ENCODE measurements at places on chromosomes 16 and 17.

- no peak for DNase-seq
These were observed 221.5 kb upstream of the FOXF1 start for GRCh38 chr16:86288716-86289294.

- DNase-seq, result peak; percentile 91
These were observed 8.5 kb downstream of the TUBG1 start for GRCh38 chr17:42617956-42618431.

GRCh38 chr16:84583995-84584394, 33.9 kb downstream of the COTL1 start:
- no peak for DNase-seq

- no peak for DNase-seq
These were observed 381.9 kb upstream of the CCL2 start for GRCh38 chr17:33873201-33873617.

DNA sequence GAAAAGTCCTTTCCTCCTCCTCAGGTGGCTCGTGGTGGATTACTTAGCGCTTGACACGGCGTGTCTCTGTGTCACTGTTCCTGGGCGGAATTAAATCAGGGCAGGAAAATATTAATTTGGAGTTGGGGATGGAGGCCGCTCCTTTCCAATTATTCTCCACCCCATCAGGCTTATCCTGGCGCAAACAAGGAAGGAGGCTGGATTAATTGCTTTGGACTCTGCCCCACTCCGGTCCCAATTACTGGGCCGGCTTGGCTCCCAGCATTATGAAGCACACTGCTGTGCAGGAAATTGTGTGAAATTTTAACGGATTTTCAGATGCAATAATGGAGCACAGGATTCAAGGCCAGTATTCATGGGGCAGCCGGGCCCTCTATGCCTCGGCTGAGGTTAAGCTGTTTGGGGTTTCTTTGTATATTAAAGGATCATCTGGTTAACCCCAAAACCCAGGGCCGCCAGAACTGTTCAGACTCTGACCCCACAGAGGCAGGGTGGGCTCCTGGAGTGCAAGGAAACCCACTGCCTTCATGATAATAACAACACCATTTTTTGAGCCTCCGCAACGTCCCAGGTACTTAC, 87.8 kb downstream of the MRM1 start:
- no peak for DNase-seq

- DNase-seq, result no peak
These were observed 124.8 kb downstream of the ABCC1 start for GRCh38 chr16:16073891-16074881.

GRCh38 chr17:69443138-69443537, 28.6 kb downstream of the MAP2K6 start:
- no peak for DNase-seq

- no peak for DNase-seq
These were observed 16.8 kb downstream of the LASP1 start for GRCh38 chr17:38886643-38887010.

DNA sequence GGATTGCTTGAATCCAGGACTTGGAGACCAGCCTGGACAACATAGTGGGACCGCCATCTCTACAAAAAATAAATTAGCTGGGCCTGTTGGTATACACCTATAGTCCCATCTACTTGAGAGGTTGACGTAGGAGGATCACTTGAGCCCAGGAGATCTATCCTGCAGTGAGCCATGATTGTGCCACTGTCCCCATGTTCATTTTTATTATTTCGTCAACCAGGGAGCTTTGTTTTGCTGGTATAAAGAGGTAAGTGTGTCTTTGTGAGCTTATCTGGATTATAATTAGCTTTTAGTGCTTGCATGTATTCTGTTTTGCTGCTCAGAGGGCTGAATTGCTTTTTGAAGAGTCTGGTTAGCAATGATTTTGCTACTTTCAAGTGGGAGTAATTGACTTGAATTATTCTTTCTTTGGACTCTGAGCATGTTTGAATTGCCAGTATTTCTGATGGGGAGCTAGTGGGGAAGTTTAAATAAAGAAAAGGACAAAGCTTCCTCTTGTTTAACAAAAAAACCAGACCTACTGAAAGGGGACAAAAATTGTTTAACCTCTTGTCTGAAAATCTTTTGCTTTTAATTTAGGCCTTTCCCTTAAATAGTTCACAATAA, 31.6 kb upstream of the BCAS3 start:
- DNase-seq, result no peak

GRCh38 chr16:3148256-3149192, 13.7 kb downstream of the ZNF213 start:
- no peak for DNase-seq

GRCh38 chr16:66486773-66487579, 59.9 kb downstream of the BEAN1 start:
- DNase-seq, result no peak

GRCh38 chr16:4888428-4889135, 41.3 kb downstream of the UBN1 start:
- no peak for DNase-seq

DNA sequence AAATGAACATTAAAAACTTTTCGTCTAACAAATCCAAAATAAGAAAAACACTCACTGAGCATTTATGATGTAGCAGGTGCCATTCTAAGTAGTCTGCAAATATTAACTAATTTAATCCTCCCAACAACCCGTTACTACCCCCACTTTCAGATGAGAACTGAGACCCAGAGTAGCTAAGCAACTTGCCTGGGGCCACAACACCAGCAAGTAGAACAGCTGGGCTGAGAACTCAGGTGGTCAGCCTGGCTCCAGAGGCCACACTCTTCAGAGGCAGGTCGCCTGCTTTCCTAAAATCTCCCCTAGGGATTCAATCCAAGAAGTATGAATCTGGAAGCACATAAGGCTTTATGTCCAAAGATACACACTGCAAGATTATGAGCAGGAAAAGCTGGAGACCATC, 6.2 kb downstream of the MBTPS1 start:
- no peak for DNase-seq

- DNase-seq, result no peak
These were observed 49.6 kb upstream of the SIAH1 start for GRCh38 chr16:48434653-48435317.

DNA sequence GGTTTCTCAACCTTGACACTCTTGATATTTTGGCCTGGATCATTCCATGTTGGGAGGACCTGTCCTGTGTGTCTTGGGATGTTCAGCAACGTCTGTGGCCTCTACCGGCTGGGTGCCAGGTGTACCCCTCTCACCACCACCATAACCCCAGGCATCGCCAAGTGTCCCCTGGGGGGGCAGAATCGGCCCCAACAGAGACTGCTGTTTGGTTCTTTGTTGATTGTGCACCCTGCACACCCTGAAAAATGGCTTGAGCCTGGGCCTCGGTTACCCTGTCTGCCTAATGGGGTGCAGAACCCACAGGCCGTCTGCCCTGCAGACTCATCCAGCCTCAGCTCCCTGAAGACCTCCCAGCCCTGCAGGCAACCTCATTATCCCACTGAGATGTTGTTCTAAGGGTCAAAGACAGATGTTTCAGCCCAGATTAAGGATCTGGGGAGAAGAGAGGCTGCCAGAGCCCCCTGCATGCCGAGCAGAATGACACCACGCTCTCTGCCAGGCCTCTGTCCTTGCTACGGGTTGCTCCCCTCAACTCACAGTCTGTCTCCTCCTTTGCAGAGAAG, 9.2 kb downstream of the CACNG1 start:
- DNase-seq, result no peak

DNA sequence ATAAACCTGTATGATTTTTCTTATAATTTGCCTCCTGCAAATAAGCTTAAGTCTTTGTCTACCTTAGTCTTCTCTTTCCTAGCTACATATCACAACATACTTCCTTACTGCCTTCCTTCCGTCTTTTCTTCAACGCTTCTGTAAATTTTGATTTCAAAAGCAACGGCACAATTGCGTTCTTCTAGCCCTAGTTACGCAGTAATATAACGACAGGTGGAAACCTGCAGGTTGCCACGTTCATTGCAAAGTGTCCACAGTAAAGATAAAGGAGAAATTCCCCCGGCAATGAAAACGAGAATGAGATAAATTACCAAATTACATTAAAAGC, 546 bp upstream of the PSMD7 start:
- no peak for DNase-seq

GRCh38 chr16:5533321-5533888, 435.8 kb upstream of the EEF2KMT start:
- no peak for DNase-seq

DNA sequence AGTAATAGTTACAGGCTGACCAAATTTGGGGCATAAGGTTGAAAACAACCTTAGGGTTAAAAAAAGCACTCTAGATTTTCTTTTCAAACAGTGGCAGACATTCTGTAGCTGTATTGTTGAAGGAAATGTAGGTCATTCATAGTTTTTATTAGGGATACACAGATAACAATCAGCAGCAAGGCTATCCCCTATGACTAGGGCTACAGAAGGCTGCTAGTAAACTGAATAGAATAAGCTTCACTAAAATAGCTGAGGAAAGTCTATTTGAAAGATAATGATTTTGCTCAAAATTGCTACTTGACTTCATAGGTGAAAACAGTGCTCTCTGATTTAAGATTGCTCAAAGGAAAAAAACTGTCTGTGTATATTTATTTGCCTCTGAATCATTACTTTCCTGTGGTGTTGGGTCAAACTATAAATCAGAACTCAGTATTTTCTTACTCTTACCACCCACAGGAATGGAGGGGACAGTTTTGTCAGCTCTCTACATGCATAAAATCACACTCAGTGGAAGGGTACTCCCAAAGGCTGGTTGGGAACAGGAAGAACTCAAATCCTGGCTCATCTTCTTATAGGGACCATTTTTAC, 24.8 kb downstream of the RPGRIP1L start:
- DNase-seq, result no peak

DNA sequence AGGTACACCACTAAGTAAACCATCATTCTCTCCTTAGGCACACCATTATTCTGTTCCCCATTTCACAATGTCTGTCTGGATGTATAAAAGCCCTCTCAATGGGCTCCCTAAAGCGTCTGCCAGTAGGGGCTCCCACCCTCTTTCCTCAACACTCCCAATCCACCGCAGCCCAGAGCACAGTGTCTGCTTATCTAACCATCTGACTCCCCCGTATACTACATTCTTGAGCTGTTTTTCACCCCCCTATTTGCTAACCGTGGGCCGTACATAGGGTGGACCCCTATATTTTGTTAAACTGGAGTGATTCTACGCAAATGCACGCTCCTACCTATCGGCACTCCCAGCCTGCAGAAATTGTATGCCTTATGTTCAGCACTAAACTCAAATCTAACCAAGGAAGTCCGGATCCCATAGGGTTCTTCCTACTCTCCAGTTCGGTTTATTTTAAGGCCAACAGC, 685 bp upstream of the PSMD3 start:
- peak; percentile 74 for DNase-seq

GRCh38 chr17:63293323-63294075, 152.6 kb downstream of the CYB561 start:
- no peak for DNase-seq

- DNase-seq, result no peak
These were observed 6.1 kb upstream of the KRT10 start for GRCh38 chr17:40828454-40829044.

DNA sequence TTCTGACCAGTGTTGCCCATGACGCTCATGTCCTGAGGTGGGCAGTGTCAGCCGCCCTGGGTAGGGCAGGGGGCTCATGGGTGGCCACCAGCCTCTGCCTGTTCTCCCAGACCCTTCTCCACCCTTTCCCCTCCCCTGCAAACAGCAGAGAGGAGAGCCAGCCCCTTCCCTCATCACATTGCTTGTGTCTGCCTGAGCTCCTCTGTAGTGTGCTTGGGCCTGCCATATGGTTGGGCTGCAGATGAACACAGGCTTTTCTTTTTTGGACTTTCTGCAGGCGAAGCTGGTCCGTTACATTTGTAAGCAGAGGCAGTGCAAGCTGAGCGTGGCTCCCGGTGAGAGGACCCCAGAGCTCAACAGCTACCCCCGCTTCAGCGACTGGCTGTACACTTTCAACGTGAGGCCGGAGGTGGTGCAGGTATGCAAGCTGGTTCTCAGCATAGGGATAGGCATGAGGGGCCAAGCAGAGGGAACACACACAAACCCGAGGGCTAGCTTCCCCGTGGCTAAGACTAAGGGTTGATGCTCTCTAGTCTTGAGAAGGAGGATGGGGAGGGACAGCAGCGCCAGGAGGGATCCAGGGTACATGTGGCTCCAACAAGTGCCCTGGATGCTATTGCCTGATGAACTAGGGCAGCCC, 80.6 kb upstream of the LGALS9 start:
- DNase-seq, result no peak

DNA sequence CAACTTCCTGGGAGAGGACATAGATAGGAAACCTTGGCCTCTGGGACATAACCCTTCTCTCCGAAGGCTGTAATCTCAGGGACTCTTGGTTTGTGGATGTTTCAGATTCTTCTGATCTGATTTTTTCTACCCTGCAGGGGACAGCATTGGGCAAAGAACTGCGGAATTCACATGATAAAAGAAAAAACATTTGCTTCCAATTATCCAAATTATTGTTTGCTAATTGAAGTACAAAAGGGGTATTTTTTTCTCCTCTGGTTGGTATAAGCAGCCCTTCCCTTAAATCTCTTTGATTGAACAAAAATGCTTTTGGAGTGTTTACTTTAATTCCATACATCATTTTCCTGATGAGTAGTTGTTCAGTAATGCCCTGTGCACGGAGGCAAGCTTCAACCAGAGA, 251.7 kb upstream of the IRX3 start:
- DNase-seq, result no peak

GRCh38 chr16:9797306-9797705, 384.9 kb downstream of the GRIN2A start:
- no peak for DNase-seq

GRCh38 chr17:8056232-8056975, 17.5 kb downstream of the ALOX15B start:
- no peak for DNase-seq

DNA sequence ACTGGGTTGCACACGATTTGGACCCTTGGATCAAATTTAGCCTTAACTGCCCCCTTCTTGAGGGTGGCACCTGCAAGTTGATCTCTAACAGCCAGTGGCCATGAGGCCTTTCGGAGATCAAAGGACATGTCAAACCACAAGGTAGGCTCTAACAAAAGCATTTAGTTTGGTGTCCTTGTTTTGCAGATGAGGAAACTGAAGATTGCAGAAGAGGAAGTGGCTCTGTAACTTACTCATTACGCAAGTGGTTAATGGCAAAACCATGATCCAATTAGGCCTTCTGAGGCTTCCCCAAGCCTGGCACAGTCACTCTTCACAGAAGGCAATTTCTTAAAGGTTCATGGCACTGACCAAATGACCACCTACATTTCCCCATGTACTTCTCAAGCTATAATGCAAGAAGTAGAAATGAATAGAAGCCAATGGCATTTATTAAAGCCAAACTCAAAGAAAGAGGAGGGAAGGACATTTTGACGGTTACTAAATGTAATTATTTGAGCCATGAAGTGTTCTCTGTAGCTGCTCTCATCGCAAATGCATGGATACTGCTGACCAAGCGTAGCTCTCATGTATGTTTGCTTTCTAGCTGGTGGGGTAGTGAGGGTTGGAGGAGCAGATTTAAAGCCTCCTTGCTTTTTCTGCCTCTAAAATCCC, 32.8 kb upstream of the ABCC12 start:
- no peak for DNase-seq

GRCh38 chr17:65753348-65753747, 191.9 kb upstream of the AXIN2 start:
- DNase-seq, result no peak

- DNase-seq, result peak; percentile 98
These were observed at the start of gene AMDHD2 for GRCh38 chr16:2520097-2520783. Gene AMDHD2 (plus strand): TSS chr16:2520371. CDS start chr16:2520459, 88 bp downstream.

- DNase-seq, result no peak
These were observed 14.2 kb downstream of the C16orf90 start for GRCh38 chr16:3480901-3481695.

- no peak for DNase-seq
These were observed 105.3 kb downstream of the VPS53 start for GRCh38 chr17:609232-609810.

- no peak for DNase-seq
These were observed 18.3 kb downstream of the POLR3K start for GRCh38 chr16:35011-35677.

- DNase-seq, result peak; percentile 42
These were observed 19.6 kb downstream of the DNAH17 start for GRCh38 chr17:78557598-78558039.

Data from erythroblast (primary cell).